NCI-H1092 (cell line): ENCODE measurements at places on chromosomes 2 and 18.

GRCh38 chr2:70670202-70670601 lies 97.8 kb downstream of the ADD2 start:
- no peak for DNase-seq

GRCh38 chr2:12734914-12735654 lies 18.3 kb downstream of the TRIB2 start:
- DNase-seq, result no peak

DNA sequence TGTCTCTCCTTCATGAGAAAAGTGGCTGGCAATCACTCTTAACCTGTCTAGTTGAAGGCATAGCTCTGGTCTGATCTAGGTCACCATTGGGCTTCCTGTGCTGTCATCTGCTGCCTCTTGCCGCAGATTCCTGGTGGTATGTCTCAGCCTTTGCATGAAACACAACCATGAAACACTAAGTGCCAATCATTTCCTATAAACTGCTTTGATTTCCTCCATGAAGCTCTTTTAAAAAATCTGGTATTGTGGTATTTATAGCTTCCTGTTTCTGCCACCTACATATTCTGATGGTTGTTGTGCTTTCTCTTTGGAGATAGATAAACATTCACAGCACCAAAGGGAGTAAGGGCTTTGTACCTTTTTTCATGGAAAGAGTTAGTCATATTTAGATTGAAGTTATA lies 120.0 kb upstream of the EPC2 start:
- DNase-seq, result no peak

DNA sequence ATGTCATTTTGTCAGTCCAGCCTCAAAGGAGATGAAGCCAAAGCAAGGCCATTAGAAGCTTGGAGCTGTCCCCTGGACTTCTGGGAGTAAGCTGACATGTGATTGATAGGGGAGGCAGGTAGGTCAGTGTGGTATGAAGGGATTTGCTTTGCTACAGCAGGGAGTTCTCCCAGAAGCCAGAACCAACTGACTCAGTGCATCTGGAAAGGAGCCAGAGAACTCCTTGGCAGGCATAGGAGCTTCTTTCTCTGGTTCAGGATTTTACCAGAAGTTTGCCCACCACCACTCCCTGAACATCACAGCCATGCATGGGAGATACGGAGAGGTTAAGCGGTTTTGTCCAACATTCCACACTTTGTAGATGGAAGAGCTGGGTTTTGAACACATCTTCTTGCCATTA lies 24.5 kb upstream of the KCNE4 start:
- no peak for DNase-seq

DNA sequence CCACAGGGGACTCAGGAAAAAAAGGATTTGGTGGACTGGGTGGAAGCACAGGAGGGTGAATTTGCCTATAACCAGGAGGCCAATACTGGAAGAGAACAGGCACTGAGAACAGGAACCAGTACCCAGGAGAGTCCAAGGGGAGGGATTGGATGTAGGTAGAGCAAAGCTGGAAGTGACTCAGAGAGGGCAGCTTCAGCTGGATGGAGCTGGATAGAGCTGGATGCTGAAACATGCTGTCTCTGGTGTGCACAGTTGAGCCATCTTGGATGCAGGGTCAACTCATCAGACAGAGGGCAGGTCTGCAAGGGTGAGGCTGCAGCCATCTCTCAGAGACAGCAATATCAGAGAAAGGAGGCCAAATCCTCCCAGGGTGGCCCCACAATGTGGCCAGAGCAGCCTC lies 134.0 kb downstream of the GALNT14 start:
- DNase-seq, result no peak
